ENCODE measurements at places on chromosomes 5 and 9.

- DNase-seq: no peak
Observed at GRCh38 chr5:68543212-68543611, 327.7 kb downstream of the PIK3R1 start.

DNA sequence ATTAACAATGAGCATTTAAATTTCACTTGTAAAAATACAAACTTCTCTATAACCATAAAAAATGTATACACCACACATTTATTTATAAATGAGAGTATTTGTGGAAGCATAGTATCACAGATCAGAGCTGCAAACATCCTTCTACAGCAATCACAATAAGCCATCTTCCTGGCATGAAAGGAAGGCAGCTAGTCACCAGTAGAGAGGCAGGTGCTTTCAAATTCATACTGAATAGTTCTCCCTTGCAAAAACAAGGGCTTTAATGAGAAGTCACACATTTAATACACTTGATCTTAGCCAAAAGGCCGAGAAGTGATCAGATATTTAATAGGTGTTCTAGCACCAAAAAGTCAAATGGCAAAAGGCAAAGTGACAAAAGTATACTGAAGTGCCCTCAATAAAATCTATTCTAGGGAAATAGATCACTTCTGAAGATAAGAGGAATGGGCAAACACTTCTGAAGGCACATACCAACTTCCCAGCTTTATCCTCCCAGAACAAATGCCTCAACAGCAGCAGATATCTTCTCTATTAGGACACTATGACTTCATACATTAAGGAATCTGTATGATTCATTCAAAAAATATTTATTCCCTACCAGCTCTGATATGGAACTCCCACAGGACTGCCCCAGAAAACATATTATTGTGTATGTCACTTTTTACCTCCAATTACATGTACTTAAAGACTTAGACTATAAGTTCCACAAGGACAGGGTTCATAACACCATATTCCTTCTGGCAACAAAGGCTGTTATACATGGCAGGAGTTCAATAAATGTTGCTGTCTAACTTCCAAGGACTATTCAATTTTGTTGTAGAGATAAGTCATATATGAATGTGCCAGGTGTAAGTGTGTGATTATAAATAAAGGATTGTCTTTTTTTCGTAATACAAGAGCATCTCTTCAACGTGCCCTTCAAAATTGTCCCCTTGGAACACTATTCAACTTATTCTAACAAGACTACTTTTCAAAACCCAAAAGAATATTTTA is 31.7 kb downstream of the MAPKAP1 start:
- peak; percentile 54 for DNase-seq

DNA sequence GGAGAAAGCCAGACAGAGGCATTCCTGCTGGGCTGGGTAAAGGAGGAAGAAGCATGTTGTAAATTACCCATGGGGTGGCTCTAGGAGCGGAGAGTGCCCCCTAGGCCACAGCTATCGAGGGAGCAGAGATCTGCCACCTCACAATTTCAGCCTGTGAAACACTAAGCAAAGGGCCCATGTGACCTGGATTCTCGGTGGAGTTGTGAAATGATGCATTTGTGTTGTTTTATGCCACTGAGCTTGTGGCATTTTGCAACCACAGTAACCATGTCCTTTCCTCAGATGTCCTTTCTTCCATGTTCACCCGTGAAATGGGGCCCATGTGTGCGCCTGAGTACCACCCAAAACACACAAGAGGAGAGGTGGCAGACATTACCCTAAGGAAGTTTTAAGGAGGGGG is 159.3 kb downstream of the SYK start:
- DNase-seq: no peak

GRCh38 chr5:126519637-126520592 is 75.1 kb downstream of the ALDH7A1 start:
- DNase-seq: no peak

- DNase-seq: no peak
Observed at GRCh38 chr5:67221487-67222242, 25.1 kb upstream of the CD180 start.

GRCh38 chr5:157718519-157718918 is 12.7 kb upstream of the THG1L start:
- DNase-seq: peak; percentile 60

DNA sequence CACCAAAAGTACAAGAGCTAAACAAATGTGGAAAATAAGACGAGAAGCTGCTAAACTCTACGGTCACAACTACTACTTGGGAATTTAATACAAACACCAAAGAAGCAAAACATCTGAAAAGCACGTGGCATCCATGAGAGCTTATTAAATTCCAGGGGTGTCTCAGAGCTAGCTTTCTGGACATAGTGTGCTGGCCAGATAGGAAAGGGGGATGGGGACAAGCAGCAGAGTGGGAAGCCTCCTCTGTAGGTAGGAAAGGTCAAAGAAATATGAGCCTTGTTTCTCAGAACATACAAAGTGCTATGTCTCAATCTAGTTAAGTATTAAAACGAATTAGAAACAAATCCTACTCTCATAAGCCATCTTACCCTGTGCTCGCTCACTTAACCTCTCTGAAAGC is 51.3 kb upstream of the GOLPH3 start:
- DNase-seq: no peak

DNA sequence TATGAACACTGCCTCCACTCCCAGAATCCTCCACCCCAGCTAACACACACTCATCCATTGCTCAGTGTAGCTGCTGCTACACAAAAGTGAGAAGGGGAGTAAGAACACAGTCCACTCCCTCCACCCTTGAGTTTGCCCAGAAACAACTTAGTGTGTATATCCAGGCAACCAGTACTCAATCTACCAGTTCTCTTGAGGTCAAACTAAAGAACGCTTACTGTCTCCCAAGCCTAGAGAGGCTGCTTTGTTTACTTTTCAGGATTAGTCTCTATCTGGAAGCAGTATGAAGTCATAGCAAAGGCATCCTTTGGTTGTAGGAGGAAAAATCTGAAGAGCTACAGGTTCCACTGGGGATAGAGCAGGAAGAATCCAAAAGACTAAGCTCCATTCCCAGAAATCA is 296.3 kb downstream of the KCNN2 start:
- no peak for DNase-seq

GRCh38 chr5:68746643-68747420 is 347.0 kb upstream of the SLC30A5 start:
- DNase-seq: no peak
